ENCODE measurements at places on chromosomes 3 and 15.

GRCh38 chr15:37289109-37289765 is 188.9 kb upstream of the MEIS2 start:
- no peak for DNase-seq

DNA sequence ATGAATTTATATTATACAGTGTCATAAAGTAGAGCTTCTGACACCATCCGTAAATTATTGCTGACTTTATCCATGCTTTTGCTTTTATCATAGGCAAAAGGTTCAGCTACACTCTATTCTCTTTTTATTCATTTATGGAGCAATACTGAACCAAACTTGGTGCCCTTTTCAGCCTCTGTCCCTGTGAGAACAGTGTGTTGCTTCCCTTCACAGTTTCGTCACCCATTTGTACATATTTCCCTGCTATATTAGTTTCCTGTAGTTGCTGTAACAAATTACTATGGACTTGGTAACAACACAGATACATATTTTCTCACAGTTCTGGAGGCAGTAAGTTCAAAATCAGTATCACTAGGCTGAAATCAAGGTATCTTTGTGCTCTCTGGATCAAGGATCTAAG is 2.8 kb upstream of the RPL24 start:
- DNase-seq: no peak

DNA sequence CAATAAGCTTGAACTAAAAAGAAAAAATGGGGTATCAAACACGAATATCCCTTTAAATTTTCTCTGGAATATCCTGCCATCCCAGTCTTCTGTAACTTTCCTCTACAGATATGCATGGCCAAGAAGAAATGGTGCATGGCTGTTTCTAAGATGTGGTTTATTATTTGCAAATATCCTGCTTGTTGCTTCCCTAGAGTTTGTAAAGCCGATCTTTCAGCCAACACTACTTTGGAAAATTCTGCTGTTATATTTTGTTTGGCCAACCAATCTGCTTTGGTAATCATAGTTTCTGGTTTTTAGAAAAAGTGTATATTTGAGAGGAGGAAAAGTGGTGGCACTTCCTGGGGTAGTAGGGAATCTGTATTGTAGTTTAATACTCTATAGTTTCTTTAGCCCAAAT is 13.9 kb downstream of the PHLDB2 start:
- no peak for DNase-seq

DNA sequence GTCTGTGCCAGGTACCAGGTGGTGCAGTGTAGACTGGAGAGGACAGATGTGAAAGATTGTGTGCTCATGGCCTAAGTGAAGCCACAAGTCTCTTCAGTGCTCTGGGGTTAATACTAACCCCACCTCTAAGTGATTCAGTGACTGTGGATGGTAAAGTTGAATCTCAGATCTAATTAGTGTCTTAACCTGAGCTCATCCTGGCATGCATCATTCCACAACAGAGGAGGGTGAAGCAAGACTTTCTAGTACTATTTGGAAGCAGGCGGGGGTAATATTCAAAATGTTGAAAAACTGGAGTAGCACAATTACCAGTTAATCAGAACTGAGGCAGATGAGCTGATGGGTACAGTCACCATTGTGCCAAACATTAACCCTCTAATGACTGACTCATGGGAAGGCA is 2.8 kb upstream of the MESD start:
- DNase-seq: no peak

Measured in stimulated activated CD8-positive, alpha-beta memory T cell treated with anti-CD3 and anti-CD28 coated beads, Interleukin-7, amount 100 ng/mL, for 1 hour (primary cell).